CD4-positive, alpha-beta T cell treated with Interleukin-6 for 4 hours (primary cell): ENCODE measurements at places on chromosomes 1 and 21.

DNA sequence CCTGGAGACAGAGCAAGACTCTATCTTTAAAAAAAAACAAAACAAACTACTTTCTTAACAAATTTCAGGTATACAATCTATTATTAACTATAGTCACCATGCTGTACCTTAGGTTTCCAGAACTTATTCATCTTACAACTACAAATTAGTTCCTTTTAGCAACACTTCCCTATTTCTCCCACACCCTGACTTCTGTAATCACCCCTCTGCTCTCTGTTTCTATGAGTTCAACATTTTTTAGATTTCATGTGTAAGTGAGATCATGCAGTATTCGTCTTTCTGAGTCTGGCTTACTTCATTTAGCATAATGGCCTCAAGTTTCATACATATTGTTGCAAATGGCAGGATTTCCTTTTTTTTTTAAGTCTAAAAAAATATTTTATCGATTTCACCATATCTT lies 77.9 kb upstream of the LPGAT1 start:
- no peak for DNase-seq

DNA sequence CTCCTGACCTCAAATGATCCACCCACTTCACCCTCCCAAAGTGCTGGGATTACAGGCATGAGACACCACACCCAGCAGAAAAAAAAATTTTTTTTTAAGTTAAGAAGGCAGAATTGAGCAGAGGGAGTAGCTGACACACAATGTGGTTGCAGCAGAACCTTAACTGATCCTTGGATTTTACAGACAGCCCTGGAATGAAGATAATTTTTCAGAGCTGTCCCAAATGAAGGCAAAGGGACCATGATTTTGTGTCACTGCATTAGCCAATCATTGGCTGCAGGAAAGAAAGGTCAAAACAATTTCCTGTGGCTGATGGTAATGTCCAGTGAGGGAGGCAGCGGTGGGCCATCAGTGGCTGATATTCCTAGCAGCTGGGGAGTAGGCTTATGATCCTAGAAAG lies 19.3 kb upstream of the AQP10 start:
- no peak for DNase-seq

- no peak for DNase-seq
These were observed 9.8 kb downstream of the OVGP1 start for GRCh38 chr1:111417755-111418154.

DNA sequence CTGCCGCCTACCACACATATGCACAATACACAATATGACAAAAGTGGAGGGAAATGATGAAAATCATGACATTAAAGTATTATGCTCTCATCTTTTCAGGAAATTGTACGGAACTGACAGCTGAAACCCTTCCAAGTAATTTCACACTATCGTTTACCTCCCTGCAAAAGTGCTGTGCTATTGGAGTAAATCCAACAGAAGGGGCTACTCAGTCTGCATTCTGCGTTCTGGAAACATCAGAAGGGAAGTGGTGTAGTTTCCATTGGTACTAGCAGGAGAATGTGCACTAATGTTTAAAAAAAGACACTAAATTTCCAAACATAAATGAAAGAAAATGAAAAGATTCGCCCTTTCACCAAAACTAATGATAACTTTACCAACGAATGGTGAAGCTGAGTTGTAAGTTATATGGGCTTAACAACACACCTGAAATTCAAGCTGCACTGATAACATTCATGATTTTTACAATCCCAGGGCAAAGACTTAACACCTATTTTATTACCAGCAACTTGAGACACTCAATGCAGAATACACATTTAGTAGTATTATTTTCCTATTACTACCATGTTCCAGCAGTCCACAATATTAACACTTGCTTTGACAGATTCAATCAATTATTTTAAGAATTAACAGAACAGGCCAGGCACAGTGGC lies 3.2 kb downstream of the DENND1B start:
- DNase-seq, result no peak

DNA sequence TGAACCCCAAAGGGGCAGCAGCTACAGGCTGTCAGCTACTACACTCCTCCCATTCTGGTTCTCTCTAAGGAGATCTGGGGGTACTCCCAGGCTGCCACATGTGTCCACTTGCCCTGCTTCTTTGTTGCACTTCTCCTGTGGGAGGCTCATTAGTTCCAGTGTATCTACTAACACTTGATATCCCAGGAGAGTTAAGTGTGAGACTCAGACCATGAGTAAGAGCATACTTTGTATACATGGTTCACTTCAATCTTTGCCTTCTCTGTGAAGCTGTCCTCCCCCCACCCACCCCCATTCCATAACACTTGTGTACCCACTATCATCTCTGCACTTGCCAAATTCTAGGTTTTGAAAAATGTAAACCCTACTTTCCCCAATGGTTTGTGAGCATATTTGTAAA lies 34.9 kb upstream of the GADD45A start:
- DNase-seq, result no peak
